ENCODE measurements at places on chromosomes 6 and 20. TPM values are rescaled to one million over a fixed set of nuclear protein-coding genes. Genes with fewer than 3 reads are reported as not detected.

The TGM3 gene
- not detected for total RNA-seq

DNA sequence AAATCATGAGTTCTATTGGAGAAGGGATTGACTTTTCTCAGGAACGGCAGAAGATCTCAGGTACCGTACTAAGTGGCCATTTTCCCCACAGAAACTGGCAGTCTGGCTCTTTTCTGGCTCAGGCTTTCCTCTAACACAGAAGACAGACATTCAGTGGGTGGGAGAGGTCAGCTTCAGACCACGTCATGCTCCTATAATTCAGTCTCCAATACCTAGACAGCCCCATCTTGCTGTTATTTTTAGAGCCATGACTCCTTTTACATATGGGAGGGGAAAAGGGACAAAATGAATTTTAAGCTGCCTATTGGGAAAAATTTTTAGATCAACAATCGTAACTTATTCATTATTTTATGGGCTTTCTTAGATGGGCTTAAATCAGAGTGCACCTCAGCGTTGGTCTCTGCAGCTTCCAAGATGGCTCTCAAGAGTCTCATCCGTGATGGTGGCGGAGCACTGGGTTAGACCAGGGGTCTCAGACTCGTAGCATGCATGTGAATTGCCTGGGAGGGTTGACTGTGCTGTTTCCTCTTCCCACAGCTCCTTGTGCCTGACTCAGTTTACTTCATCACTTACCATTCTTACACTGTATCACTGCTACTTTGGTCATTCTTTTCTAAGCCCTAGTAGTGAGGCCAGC is 86.9 kb downstream of the TCP11 start:
- peak overlapping the region; percentile 51 for H3K27ac ChIP-seq
- DNase-seq = no peak
- H3K4me3 ChIP-seq = no peak overlapping the region
- no peaks in the 10 kb centered on the region for H3K27me3 ChIP-seq
- H3K4me1 ChIP-seq = peaks cover 24% of the 10 kb centered on the region
- H3K36me3 ChIP-seq = peaks cover 5% of the 10 kb centered on the region

The OR2B3 gene
- total RNA-seq = not detected

DNA sequence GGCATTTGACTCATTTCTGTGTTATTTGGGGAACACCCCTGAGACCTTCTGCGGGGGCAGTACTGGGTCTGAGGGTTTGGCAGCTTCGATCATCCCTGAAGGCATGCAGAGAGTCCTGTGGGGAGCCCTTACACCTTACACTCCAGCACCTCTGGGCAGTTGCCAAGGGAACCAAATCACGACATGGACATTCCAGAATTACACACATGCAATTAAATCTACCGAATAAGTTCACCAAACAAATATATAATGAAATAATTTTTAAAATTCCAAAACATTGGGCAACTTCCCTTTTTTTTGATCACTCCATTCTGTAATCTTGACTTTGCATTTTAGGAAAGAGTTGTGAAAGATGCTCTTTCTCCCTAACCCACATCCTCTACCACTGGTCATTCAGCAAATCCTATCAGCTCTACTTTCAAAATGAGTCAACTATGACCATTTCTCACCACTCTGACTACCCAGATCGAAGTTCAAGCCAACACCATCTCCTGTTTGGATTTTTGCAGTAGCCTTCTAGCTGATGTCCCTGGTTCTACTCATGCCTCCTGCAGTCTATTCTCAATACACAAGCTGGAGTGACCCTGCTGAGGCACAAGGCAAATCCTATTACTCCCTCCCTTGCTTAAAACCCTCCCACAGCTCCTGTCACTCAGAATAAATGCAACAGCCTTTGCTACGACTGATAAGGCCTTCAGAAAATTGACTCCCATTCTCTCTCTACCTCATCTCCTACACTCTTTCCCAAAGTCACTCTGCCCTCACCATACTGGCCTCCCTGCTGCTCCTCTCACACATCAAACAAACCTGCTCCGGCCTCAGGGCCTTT is 533.3 kb downstream of the HACE1 start:
- DNase-seq = no peak
- no peak overlapping the region for H3K4me3 ChIP-seq
- no peak overlapping the region for H3K27ac ChIP-seq
- peaks cover 18% of the 10 kb centered on the region for H3K4me1 ChIP-seq

GRCh38 chr6:119501798-119502483 is 152.4 kb upstream of the MAN1A1 start:
- no peaks in the 10 kb centered on the region for H3K4me1 ChIP-seq
- H3K27me3 ChIP-seq = peaks cover 15% of the 10 kb centered on the region
- no peak for DNase-seq
- H3K4me3 ChIP-seq = no peak overlapping the region
- H3K36me3 ChIP-seq = no peaks in the 10 kb centered on the region

The KCNK15 gene
- total RNA-seq = 0.59 TPM

- no peak overlapping the region for H3K27ac ChIP-seq
- H3K4me3 ChIP-seq = no peak overlapping the region
- peaks cover 38% of the 10 kb centered on the region for H3K36me3 ChIP-seq
These were observed 14.9 kb downstream of the DYNLT1 start for GRCh38 chr6:158629367-158630221.

DNA sequence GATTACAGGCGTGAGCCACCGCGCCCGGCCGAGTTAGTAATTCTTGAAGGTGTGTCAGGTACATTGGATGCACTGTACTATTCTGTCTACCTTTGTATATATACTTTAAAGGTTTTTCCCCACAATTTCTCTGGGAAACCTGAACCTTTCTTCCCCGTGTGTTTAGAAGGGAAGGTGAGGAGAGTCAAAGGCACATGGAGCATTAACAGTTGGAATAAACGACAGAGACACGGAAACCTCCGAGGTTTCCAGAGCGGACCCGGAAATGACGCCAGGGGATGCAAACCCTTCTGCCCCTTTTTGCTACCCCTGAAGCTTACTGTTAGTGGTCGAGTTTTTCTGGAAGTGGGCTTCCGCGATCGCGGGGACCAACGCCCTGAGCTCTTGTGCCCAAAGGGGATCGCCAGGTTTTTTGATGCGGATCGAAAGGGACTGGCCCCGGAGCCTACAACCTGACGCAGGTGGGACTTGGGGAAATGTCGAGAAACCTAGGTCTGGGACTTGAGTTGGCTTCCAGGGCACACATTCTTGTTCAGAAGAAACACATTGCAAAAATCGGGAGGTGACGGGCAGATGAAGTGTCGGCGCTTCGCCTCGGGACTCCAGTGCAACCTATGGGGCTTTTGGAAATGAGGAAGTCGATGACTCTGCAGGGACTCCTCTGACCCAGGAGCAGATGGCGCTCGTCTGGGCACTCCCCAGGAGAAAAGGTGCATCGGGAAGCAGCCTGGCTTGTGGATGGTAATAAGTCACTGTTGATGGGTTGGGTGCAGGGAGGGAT is 218.2 kb downstream of the OR2B2 start:
- H3K36me3 ChIP-seq = no peaks in the 10 kb centered on the region
- no peak for DNase-seq
- H3K27ac ChIP-seq = peak overlapping the region; percentile 87
- H3K27me3 ChIP-seq = no peaks in the 10 kb centered on the region

The HSPA1L gene
- 1.5 TPM for total RNA-seq

DNA sequence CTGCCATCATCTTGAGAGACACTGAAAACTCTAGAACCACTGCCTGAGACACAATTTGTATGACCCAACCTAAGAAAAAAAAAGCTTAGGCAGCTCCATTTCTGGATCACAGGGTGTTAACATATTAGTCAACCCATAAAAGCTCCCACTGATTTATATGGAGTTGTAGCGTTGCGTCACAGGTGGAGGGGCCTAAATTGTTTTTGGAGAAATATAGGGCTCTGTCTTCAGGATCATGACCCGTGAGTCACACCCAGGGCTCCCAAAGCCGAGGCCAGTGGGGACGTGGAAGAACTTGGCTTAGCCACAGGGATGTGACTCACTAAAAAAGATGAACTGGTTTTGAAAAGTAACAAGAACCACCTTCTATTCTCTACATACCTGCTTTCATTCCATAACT is 116.5 kb upstream of the BMP2 start:
- no peak for DNase-seq
- H3K27me3 ChIP-seq = no peaks in the 10 kb centered on the region
- H3K27ac ChIP-seq = no peak overlapping the region
- no peak overlapping the region for H3K4me3 ChIP-seq

DNA sequence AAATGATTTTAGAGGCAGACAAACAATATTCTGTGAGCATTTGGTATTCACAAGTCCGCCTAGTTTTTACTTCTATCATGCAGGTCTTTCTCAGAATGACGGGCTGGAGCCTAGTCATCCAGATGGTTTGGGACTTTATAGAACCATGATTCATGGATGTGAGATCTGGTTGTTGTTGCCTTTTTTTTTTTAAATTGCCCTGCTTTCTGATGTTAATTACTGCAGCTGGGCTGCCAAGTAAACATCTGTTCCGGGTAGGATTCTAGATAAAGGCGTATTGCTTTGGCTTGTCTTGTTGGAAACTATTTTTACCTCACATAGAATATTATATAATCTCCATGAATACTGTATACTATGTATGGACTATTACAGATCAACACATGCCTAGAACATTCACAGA is 58.1 kb downstream of the RNF217 start:
- H3K4me1 ChIP-seq = peaks cover 19% of the 10 kb centered on the region
- H3K27ac ChIP-seq = no peak overlapping the region
- DNase-seq = no peak
- H3K36me3 ChIP-seq = peaks cover 2% of the 10 kb centered on the region
- H3K4me3 ChIP-seq = no peak overlapping the region
- no peaks in the 10 kb centered on the region for H3K27me3 ChIP-seq

DNA sequence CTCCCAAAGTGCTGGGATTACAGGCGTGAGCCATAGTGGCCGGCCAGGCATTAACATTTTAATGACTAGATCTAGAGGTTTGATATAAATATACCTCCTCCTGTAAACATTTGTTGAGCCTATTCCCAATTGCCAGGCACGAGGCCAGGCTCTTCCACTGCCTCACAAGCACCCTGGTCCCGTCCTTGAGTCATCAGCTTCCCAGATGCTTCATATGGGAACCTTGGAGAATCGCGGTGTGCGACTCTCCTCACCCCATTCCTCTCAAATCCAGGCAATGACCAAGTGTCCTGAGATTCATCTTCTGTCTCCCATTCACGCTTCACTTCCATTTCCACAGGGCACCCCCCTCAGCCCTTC is 35.9 kb upstream of the PIM1 start:
- H3K27ac ChIP-seq = peak overlapping the region; percentile 98
- DNase-seq = no peak
- H3K27me3 ChIP-seq = no peaks in the 10 kb centered on the region
- H3K4me1 ChIP-seq = peaks cover 70% of the 10 kb centered on the region
- peak overlapping the region; percentile 7 for H3K4me3 ChIP-seq

GRCh38 chr6:116352515-116353471 is 18.0 kb upstream of the DSE start:
- no peaks in the 10 kb centered on the region for H3K36me3 ChIP-seq
- H3K27ac ChIP-seq = peak overlapping the region; percentile 78
- no peaks in the 10 kb centered on the region for H3K27me3 ChIP-seq
- no peak for DNase-seq

- no peaks in the 10 kb centered on the region for H3K4me1 ChIP-seq
- H3K36me3 ChIP-seq = peaks cover 2% of the 10 kb centered on the region
- peak; percentile 58 for DNase-seq
- no peak overlapping the region for H3K4me3 ChIP-seq
- no peak overlapping the region for H3K27ac ChIP-seq
These were observed 36.0 kb downstream of the ZNF311 start for GRCh38 chr6:28969129-28969528.

The CTAGE9 gene
- not detected for total RNA-seq

- peaks cover 27% of the 10 kb centered on the region for H3K4me1 ChIP-seq
- H3K27me3 ChIP-seq = no peaks in the 10 kb centered on the region
- no peak overlapping the region for H3K4me3 ChIP-seq
These were observed 70.1 kb downstream of the RAMACL start for GRCh38 chr6:166516251-166516884.

DNA sequence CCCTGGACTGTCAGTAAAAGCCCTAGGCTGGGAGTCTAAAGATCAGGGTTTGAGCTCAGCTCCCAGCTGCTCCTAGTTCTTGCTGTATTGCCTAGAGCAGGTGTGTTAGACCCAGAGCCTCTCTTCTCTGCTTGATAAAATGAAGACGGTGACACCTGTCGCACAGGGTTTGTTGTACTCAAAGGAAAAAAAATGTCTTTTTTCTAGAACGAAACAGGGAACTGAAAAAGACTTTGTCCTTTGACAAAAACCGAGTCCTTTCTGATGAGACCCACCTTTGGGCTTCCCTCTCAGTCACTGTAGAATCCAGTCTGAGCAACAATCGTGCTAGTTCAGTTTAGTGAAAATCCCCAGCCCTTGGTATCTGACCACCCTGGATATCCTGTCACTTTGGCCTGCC is 102.1 kb upstream of the LAMP5 start:
- H3K27me3 ChIP-seq = no peaks in the 10 kb centered on the region
- peaks cover 8% of the 10 kb centered on the region for H3K36me3 ChIP-seq
- peaks cover 26% of the 10 kb centered on the region for H3K4me1 ChIP-seq
- H3K27ac ChIP-seq = no peak overlapping the region
- DNase-seq = no peak

DNA sequence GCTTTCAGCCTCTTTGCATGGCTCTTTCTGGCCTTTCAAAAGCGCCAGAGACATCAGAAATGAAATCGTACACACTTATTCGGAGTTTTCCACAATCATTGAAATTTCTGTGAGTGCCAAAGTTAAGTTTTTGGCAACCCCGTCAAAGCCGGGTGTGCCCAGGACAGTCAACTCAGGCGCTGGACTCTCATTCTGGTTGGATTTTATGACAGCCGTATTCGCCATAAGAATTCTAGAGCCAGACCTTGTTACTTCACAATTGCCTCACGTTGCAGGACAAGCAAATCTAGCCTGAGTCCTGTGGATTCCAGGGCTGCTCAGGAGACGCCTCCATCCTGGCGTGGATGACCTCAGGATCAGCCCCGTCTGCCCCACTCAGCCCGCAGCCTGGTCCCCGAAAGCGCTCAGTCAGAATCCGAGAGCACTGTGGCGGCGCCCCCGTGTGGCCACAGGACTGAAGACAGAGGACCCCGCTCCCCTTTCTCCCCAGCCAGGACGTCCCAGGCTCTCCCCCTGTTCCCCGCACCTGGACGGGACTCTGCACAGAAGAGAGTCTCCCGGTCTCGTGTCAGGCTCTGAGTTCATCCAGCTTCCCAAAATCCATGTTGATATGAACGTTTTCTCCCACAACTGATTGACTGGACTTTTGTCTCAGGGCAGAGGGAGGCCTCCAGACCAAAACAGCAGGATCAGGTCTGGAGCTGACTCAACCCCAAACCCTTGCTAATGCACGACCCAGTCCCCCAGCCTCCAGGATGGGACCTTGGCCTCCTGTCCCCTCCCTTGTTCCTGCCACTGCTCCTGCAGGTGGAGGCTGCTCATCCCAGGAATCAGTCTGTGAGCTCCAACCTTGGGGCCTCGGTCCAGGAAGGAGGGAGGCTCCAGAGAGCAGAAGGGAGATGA is 38.2 kb downstream of the MICA start:
- peak overlapping the region; percentile 63 for H3K4me3 ChIP-seq
- DNase-seq = no peak
- peaks cover 10% of the 10 kb centered on the region for H3K4me1 ChIP-seq
- H3K36me3 ChIP-seq = peaks cover 3% of the 10 kb centered on the region
- no peak overlapping the region for H3K27ac ChIP-seq
- peaks cover 21% of the 10 kb centered on the region for H3K27me3 ChIP-seq

Measured in chondrocyte (in vitro differentiated cells).